ENCODE measurements at places on chromosomes 13 and 19.
A peak's percentile ranks its signal among the peaks of the same experiment; 100 is the strongest.

GRCh38 chr19:14333101-14333871, 48.0 kb upstream of the ADGRE5 start:
- DNase-seq = no peak

DNA sequence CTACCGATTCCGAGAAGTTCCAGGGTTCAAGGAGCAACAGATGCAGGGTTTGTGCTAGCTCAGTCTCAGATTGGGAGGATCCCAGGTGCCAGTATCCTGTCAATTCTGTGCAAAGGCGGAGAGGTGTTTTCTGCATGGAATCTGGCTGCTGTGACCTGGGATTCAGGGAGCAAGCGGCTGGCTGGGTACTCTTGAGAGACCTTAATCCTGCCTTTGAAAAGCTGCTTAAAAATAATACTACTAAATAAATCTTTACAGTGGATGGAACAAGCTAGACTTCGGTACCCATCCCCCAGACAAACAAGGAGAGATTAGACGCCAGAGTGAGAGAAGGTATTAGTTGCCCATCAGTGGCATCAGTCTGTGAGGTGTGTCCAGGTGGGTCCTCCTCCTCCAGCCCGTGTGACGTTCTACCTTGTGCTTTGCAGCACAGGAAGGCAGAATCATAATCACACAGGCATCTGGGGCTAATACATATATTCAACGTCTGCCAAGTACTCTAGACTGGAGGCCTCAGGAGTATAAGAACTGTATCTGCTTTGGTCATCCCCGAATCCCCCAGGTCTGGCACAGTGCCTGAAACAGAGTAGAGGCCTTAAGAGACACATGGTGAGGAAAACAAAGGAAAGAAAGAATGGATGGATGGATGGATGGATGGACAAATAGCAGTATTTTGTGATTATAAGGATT, 230.6 kb downstream of the ZNF536 start:
- DNase-seq = no peak

DNA sequence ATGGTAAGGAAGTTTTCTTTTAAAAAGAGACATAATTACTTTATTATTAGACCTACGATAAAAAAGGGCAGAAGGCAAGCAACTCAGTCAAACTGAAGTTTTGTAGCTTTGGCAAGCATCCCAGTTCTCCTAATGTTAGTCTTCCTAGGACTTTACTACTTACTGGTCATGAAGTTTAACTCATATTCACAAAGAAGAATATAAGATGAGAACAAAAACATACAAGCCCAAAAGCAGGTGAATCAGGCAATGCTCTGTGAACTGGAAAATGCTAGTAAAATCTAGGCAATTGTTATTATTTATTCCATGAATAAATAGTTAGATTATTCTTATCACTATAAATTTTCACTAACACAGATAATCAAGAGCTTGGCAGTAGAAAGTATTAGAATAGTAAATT, 85.0 kb downstream of the MIPEP start:
- no peak for DNase-seq

GRCh38 chr13:45416516-45417128, 1.6 kb downstream of the SLC25A30 start:
- DNase-seq = peak; percentile 7

GRCh38 chr19:10742476-10742875, 24.6 kb downstream of the DNM2 start:
- no peak for DNase-seq

- DNase-seq = no peak
These were observed at the start of gene SPIB for GRCh38 chr19:50418176-50419021. SPIB (plus strand) TSS chr19:50418938; CDS start chr19:50418963, 25 bp downstream.

DNA sequence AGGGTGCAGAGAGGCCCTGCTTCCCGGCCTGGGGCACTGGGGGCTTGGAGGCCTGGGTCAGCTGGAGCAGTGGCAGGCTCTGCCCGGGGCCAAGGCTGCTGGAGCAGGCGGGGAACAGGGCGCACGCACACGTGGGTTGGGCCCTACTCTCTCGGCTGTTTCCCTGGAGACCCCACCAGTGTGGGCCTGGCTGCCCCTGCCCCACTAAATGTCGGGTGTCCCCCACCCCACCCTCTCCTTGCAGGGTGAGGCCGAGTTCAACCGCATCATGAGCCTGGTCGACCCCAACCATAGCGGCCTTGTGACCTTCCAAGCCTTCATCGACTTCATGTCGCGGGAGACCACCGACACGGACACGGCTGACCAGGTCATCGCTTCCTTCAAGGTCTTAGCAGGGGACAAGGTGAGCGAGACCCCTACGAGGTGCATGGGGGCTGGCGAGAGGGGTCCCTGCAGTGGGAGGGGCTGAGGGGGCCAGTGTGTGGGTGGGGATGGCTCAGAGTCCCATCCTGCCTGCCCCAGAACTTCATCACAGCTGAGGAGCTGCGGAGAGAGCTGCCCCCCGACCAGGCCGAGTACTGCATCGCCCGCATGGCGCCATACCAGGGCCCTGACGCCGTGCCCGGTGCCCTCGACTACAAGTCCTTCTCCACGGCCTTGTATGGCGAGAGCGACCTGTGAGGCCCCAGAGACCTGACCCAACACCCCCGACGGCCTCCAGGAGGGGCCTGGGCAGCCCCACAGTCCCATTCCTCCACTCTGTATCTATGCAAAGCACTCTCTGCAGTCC, 15.3 kb downstream of the CAPN12 start:
- DNase-seq = no peak

DNA sequence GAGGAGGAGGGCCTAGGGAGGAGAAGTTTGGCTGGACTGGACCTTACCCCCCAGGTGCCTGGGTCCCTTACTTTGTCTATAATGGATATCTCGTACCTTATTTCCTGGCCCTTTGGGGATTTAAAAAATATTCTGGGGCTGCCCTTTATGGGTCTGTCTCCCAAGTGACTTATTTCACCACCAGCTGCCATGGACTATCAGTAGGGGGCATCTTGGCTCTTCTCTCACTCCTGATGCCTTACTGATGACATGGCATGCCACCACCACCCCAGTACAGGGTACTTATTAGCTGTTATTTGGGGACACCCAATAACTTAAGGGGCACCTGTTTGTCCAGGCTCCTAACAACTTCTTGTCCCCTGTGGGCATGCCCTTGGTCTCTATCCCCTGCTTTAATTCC, 38.0 kb downstream of the NFIX start:
- DNase-seq = no peak

DNA sequence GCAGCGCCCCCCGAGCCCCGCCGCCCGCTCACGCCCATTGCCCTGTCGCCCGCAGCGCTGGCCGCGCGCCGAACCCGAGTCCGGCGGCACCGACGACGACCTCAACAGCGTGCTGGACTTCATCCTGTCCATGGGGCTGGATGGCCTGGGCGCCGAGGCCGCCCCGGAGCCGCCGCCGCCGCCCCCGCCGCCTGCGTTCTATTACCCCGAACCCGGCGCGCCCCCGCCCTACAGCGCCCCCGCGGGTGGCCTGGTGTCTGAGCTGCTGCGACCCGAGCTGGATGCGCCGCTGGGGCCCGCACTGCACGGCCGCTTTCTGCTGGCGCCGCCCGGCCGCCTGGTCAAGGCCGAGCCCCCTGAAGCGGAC, 518 bp downstream of the KLF2 start:
- DNase-seq = no peak

DNA sequence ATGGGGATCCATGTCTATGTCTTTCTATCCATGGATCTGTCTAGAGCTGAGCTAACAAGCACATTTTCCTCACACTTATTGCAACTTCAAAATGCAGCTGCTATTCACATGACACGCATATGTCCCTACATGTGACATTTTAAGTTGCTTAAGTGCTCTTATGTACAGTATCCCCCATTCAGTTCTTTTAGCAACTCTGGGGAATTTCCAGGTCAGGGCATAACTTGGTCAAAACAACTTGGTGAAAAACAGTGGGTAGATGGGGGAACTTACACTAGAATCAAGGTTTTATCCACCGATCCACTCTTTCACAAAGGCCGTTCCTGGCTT, 73.0 kb downstream of the COL4A1 start:
- no peak for DNase-seq

DNA sequence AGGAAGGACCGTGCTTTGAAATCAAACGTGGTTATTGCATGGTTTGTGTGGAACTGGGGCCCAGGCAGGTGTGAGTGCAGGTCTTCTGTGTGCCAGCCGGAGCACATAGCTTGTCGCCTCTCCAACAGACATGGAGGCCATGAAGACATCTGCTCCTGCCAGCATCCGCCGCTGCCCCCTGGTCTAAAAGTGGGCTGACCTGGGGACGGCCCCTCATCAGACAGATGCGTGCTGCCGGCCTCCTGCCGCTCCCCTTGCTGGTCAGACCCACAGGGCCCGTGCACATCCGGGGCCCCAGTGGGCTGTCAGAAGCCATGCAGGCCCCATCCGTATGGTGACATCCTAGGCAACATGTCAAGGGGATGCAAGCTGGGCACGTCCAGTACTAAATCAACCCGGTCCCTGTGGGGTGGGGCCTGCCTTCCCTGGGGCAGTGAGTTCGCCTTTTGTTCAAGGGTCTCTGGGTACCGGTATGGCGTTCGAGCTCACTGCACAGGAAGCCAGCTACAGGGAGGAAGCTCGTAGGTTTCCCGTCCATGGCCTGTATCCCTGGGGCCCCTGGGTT, 88.0 kb upstream of the MCF2L start:
- DNase-seq = no peak

DNA sequence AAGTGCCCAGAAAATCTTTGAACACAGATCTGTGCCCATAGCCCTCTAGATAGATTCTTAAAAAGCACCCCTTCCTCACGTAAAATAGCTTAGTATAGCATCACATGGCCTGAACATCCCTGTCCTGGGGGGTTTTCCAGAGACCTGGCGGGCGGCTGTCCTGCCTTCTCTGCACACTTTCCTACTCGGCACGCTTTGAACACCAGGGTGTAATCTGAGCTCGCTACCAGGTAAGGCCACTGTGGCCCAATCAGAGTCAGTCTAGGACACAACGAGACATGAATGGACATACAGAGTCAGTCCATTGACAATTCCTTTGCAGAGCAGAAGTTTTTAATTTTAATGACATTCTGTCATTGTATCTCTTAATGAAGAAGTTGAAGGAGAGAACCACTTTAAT, 8.1 kb downstream of the CYP2A13 start:
- no peak for DNase-seq

GRCh38 chr19:43799502-43800142, 2.6 kb downstream of the LYPD5 start:
- no peak for DNase-seq

DNA sequence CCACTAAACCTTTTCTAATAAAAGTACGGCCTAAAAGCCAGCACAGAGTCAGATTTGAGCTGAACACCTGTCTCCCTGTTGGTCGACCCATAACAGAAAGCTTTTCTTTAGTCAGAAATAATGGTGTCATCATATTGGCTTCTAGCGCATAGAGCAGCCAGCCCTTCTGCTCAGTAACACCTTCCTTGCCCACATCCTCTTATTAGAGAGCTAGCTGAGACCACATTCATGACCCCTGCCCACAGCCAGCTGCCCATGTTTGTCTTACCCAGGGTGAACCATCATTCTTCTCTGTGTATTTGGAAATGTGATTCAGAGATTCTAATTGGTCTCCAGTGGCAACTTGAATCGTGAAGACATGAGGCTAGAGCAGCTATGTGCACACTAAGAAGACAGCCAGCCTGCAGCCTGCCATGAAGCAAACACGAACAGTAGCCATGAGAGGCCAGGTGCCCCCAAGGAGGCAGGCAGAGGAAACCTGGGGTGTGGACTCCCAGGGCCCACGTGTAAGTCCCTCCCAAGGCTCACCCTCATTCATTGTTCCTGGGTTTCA, 82.3 kb upstream of the PDCD5 start:
- DNase-seq = no peak

DNA sequence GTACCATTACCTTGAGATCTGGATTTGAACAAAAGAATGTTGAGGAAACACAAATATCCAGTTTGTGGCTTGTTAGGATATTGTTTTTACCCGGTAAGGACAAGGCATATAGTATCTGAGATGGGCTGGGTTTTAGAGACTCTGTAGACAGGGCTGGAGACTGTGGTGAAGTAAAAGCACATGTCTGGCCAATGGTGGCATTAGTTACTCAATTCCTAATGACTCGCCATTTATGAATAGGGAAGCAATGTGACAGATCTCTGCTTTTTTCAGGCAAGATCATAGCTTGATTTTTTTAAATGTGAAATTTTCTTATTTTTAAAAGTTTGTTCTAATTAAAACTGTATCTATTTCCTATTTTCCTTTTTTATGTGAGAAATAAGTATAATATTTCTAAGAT, 371.1 kb upstream of the SPRY2 start:
- DNase-seq = no peak

- no peak for DNase-seq
These were observed 12.3 kb downstream of the CEACAM19 start for GRCh38 chr19:44683434-44684210.

DNA sequence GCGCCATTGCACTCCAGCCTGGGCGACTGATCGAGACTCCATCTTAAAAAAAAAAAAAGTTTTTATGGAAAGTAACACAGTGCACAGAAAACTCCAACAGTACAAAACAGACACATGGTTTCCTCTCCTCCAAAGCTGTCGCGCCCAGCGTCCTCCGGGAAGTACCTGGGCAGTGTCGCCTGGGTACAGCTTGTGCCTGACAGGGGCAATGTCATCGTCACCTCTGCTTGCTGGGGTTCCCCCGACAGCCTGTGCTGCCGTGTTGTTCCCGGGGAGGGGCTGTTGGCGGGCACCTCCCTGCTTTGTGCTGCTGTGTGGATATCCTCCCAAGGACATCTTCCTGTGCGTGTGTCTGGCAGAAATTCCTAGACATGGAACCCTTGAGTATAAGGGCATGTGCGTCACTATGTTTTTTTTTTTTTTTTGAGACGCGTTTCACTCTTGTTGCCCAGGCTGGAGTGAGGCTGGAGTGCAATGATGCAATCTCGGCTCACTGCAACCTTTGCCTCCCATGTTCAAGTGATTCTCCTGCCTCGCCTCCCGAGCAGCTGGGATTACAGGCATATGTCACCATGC, 2.4 kb upstream of the F2RL3 start:
- no peak for DNase-seq

GRCh38 chr13:39864221-39864620, 208.8 kb downstream of the COG6 start:
- no peak for DNase-seq

DNA sequence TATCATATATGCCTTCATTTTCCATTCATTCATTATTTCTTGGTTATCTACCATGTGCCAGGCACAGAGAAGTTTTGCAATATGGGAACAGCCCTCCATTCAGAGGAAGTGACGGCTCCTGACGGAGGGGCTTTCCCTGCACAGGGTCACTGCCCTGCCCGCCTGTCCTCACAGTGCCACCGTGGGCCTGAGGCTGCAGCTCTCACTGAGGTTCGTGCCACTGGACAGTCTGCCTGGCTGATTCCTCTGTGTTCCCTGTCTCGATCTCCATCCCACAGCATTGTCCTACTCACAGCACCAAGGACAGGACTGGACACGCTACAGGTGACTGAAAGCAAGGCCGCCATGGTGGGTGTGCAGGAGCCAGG, 92.7 kb downstream of the TSHZ3 start:
- DNase-seq = no peak

GRCh38 chr13:23202383-23202782, 21.6 kb downstream of the SGCG start:
- DNase-seq = no peak

DNA sequence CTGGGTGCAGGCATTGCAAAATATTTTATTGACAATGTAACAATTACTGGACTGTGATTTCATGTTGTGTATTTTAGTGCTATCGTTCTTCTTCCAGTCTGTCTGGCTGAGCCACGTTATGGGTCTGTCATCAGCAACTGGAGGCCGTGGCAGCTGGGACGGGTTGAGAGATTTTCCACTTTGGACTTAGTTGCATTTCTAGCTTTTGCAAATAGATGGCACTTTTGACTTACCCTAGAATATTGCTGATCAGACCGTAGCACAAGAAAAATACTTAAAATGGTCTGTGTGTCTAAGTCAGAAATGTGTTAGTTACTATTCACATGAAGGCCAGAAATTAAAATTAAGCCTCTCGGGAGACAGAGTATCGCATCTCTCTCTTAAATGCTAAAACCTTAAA, 211.1 kb downstream of the TEX29 start:
- no peak for DNase-seq

All from NCI-H1436 (cell line).